CD4-positive, alpha-beta memory T cell (primary cell): ENCODE measurements at places on chromosomes 16 and 17.

DNA sequence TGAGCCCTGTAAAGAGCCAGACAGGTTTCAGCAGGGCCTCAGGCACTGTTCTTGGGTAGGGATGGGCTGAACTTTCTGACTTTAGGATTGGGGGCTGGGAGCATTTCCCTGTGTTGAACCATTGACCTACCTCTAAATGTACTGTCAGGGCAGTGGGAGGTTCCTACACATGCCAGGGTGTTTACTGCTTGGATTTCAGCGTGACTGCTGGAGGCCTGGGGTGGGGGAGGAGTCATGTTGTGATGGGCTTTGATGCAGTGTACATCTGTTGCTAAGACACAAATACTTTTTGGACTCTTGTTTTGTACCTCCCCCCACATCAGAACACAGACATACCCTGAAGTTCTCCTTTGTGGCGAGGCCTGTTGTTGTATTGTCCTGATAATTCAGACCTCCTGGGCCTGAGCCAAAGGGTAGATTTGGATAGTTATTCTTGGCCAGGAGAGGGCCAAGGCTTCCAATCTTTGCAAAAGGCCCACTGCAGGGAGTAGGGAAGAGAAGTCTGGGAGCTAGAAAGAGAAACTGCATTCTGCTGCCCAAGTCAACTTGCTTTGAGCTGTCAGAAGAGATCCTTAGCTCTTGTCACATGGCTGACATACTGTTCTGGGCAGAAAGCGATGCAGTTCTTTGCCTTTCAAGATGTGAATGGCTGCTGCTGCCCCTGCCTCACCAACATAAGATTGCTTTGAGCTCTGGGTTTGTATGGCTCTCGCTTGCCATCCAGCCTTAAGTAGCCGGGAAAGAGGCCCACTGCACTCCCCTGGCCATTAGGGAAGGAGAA is 3.7 kb downstream of the NFE2L1 start:
- DNase-seq, result no peak

DNA sequence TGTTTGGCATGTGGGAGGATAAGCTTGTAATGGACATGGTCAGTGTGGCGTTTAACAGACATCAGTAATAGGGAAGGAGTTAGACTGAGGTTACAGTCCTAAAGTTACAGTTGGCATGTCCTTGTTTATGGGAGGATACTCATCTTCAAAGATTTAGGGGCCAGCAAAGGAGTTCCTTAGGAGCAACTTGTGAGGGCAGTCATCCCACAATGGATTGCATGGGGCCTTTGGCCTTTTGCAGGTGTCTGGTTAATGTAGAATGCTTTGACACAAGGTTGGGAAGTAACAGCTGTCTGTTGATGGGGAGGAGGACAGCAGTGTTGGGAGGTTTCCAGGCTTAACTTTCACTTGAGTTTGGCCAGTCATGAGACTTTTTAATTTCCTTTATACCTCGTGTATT is 2.2 kb downstream of the NUBP1 start:
- DNase-seq, result no peak

DNA sequence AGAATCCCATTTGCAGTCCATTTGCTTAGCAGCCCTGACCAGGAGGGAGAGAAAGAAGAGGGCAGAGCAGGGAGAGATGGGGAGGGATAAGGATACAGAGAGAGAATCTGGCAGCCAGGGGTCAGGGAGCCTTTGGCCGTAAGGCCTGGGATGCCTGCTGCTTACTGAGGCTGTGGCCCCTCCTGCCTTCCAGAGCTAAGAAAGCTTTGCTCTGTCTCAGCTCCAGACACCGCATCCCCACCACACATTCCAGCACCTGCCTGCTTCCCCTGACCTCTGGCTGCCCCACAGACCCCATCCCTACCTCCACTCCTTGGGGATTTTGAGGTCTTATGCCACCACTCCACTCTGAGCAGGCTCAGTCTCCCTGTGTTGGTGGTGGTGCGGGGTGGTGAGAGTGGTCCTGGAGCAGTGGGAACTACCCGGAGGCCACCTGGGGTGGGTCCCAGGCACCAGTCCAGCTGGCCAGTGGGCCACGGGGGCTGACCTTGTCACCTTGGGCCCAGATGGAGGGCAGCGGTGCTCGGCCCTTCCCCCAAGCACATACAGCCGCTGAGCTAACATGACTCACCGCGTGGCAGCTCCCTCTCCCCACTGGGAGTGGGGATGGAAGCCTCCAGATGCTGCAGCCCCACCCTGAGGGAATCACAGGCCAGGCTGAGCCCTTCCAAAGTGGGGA is 58.3 kb downstream of the RAI1 start:
- DNase-seq, result no peak

GRCh38 chr16:57786632-57787518 is 15.4 kb downstream of the KIFC3 start:
- no peak for DNase-seq

DNA sequence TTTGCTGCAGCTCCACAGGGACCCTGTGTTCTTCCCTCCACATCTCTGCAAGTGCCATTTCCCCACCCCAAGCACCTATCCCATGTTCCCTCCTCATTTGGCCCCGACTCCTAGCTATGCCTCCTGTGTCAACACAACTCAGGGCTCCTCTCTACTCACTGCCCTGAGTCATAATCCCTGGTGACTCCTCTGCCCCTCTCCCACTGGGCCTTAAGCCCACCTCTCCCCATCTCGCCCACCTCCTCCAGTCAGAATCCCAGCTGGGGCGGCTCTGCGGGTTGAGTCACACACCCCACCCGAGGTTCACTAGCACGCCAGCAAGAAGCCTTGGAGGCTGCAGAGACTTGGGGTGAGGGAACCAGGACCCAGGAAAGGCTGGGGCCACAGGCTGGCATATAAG is 346.2 kb downstream of the FOXL1 start:
- DNase-seq, result no peak

DNA sequence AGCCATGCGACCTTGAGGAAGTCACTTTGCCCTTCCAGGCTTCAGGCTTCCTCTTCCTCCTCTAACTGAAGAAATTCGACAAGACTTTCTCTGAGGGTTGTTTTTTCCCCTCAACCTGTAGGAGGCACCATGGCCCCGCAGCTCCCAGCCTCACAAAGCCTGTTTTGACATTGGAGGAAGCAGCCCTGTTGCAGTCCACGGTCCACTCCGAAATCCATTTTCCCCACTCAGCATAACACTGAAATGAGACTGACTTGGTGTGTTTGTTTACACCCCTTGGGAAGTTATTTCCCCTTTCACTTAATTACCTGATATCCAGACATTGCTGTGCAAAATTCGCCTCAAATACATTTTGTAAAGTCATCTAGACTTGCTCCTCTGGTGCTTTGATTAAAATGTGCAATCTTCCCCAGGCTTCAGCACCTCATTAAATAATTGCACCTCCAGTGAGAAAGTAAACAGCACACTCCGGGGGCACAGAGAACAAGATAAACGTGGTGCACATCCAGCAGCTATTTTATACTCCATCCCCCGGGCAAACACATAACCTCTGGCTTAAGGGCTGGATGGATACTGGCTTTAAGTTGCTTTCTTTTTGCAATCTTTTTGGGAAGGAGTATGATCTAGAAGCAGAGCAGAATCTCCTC is 41.4 kb upstream of the PIRT start:
- DNase-seq, result no peak

DNA sequence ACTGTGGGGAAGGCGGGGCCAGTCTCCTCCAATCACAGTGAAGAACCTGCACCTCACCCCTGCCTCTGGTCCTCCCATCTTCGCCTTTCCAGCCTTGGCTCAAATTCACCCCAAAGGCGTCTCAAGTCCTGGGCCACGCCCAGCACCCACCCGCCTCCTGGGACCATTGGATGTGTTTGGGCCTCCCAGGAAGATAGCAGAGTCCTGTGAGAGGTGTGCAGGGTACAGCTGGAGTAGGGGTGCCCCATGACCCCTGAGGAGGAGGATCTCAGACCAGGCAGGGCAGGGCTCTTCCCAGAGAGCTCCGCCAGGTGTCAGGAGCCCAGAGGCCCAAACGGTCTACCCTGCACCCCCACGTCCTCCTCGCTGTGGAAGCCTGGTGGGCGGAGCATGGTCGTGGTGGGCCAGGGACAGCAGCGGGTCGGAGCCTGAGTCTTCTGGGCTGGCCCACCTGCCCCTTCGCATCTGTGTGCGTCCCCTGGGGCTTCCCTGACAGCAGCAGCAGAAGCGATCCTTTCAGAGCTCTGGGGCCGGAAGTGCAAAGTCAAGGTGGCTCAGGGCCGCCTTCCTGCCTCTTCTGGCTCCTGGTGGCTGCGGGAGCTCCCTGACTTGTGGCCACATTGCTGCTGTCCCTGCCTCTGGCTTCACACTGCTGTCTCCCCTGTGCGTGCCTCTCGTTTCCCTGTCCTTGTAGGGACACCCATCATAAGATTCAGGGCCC is 34.9 kb upstream of the ZNF469 start:
- peak; percentile 20 for DNase-seq

- no peak for DNase-seq
Observed at GRCh38 chr16:49608779-49609178, 235.2 kb downstream of the C16orf78 start.

GRCh38 chr17:19260958-19261357 is 23.8 kb downstream of the EPN2 start:
- DNase-seq, result no peak

- DNase-seq, result no peak
Observed at GRCh38 chr16:80981103-80981502, 25.6 kb downstream of the CMC2 start.

DNA sequence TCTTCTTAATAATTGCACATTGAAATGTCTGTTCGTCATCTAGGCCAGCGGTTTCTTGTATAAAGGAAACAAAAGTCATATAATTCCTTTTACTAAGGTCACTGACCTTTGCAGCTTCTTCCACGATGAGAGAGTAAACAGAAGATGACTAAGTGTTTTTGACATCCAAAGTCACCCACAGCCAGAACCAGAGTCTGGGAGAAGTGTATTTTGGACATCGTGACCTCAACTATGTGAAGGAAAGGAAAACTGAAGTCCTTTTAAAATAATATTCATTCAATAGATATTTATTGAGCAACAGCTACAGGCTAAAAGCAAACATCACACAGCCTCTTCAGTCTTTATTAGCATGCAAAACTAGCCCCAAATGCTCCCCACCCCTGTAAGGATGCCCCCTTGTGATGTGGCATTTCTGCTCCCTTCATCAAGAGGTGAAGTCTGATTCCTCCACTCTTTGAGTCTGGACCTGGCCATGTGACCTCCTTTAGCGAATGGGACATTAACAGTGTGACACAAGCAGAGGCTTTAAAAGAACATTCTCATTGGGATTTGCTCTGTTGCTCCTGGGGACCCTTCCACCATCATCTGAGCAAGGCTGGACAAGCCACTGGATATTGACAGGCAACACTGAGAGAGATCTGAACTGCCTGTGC is 8.1 kb upstream of the PMP22 start:
- no peak for DNase-seq

GRCh38 chr16:23026784-23027362 is 122.4 kb downstream of the USP31 start:
- DNase-seq, result no peak

DNA sequence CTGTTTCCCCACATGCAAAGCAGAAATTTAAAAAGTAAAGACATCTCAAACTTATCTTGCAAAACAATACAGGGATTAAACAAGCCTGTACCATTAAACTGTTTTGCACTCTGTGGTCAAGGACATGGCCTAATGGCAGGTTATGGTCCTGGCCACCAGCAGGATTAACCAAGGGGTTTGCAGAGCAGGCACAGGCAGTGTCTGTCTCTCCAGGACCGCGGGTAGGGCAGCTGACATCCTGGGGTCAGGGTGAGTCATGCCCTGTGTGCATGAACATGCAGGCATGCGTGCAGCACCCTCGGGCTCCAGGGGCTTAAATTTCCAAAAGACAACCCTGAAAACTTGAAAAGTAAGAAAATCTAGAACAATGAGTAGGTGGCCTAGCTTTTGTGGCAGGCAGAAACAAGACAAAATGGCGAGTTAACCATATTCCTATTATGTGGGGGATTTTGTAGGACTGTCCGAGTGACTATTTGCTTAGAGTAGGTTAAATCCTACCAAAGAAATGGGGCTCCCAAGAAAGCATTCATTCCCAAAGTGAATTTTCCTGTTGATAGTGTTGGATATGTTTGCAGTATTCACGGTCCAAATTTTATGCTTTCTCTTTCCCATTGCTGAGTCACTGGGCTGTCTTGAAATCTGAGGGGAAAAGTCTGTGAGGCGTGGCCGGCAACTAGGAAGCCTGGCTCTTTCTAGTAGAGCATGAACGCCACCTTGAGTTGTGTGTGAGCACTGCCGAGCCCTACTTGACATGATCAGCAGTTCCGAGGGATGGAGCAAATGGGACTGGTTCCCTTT is 158.4 kb upstream of the FAM20A start:
- no peak for DNase-seq

- DNase-seq, result no peak
Observed at GRCh38 chr17:33140413-33141099, 148.9 kb downstream of the SPACA3 start.

GRCh38 chr17:17812211-17813054 is 24.4 kb downstream of the SREBF1 start:
- peak; percentile 63 for DNase-seq

DNA sequence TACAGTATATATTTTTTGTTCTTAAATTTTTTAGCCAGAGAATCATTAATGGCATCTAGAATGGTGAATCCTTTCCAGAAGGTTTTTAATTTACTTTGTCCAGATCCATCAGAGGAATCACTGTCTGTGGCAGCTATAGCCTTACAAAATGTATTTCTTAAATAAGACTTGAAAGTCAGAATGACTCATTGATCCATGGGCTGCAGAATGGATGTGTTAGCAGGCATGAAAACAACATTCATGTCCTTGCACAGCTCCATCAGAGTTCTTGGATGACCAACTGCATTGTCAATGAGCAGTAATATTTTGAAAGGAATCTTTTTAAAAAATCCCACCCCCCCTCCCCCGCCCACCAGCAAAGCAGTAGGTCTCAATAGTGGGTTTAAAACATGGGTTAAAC is 51.4 kb downstream of the CACNG1 start:
- DNase-seq, result no peak

DNA sequence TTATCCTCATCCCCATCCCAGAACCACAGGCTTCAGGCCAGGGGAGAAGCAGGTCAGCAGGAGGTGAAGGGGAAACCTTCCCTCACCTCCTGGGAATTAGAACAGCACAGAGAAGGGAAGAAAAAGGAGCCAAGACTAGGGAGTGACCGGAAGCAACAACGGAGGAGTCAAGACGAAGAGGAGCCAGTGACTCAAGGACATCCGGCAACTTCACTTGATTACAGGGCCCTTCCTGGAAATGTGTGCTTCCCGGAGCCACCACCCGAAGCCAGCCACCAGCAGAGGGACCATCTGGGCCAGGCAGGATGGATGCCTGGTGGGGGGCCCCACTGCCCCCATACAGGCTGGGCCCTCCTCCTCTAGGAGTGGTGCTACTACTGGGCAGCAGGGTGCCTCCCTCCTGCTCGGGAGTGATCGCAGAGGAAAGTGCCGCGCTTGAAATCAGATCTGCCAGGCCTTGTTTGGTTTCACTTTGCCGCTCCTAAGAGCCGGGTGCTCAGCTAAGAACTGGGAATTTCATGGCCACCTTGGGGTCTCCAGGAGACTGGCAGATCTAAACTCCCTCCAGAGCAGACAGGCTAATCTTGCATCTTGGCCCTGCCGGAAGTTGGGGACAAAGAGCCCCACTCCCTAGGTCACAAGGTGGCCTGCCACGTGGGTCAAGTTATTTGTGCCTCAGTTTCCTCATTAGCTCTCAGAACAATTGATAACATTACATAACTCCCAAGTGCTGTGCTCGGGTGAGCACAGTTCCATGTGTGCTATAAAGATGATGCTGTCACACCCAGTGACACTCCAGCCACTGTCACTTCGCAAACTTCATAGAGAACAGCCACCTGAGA is 6.6 kb downstream of the CDC42EP4 start:
- no peak for DNase-seq

- no peak for DNase-seq
Observed at GRCh38 chr16:56611281-56611833, 3.0 kb downstream of the MT2A start.

GRCh38 chr17:39238311-39238972 is 12.7 kb upstream of the STAC2 start:
- DNase-seq, result peak; percentile 86
